ENCODE measurements at places on chromosomes 2 and 18. TPM values are rescaled to one million over a fixed set of nuclear protein-coding genes. Genes with fewer than 3 reads are reported as not detected.

Gene OSR1
- polyA plus RNA-seq = 48.7 TPM

Gene RSAD2
- polyA plus RNA-seq = 0.35 TPM

Gene SPDYA
- polyA plus RNA-seq = not detected

Gene C2orf81
- 1.2 TPM for polyA plus RNA-seq

Gene MFSD2B
- polyA plus RNA-seq = not detected

Gene TMEM237
- 67.2 TPM for polyA plus RNA-seq

Gene PROKR1
- not detected for polyA plus RNA-seq

Gene TRPM8
- 0.85 TPM for polyA plus RNA-seq

Gene ANKRD30B
- polyA plus RNA-seq = not detected

Measured in SK-N-SH (cell line).